Temporal lobe (tissue), 4 donors: ENCODE measurements at places on chromosomes 4 and X. TPM values are rescaled to one million over a fixed set of nuclear protein-coding genes. Genes with fewer than 3 reads are reported as not detected.

The GAGE12J gene
- not detected for total RNA-seq

The RHOXF2 gene
- total RNA-seq = not detected

The AKAP4 gene
- not detected for total RNA-seq

The RAB9B gene
- total RNA-seq = 33.2 TPM

The FAM236D gene
- total RNA-seq = not detected

The HTN1 gene
- not detected for total RNA-seq

The XAGE2 gene
- not detected for total RNA-seq

The TXK gene
- total RNA-seq = 0.98 TPM
